ENCODE measurements at places on chromosomes 6 and 20.

- no peak overlapping the region for H3K4me3 ChIP-seq
- H3K27me3 ChIP-seq, result peaks cover 22% of the 10 kb centered on the region
- no peak overlapping the region for H3K27ac ChIP-seq
- DNase-seq, result no peak
Measured at GRCh38 chr6:37691904-37692806, 5.5 kb downstream of the MDGA1 start.

DNA sequence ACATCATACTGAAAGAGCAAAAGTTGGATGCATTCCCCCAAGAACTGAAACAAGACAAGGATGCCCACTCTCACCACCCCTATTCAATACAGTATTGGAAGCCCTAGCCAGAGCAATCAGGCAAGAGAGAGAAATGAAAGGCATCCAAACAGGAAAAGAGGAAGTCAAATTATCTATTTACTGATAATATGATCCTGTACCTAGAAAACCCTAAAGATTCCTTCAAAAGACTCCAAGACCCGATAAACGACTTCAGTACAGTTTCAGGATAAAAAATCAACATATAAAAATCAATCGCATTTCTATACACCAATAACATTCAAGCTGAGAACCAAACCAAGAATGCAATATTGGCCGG is 14.5 kb downstream of the CDK19 start:
- H3K36me3 ChIP-seq, result no peaks in the 10 kb centered on the region
- no peak overlapping the region for H3K4me3 ChIP-seq
- H3K4me1 ChIP-seq, result no peaks in the 10 kb centered on the region
- DNase-seq, result no peak

- H3K4me1 ChIP-seq, result peaks cover 53% of the 10 kb centered on the region
- H3K4me3 ChIP-seq, result no peak overlapping the region
- peak; percentile 77 for DNase-seq
- H3K36me3 ChIP-seq, result no peaks in the 10 kb centered on the region
- H3K27me3 ChIP-seq, result no peaks in the 10 kb centered on the region
- H3K27ac ChIP-seq, result peak overlapping the region; percentile 91
Measured at GRCh38 chr6:160391419-160392116, 43.4 kb downstream of the SLC22A3 start.

- H3K36me3 ChIP-seq, result no peaks in the 10 kb centered on the region
- peaks cover 21% of the 10 kb centered on the region for H3K4me1 ChIP-seq
- no peaks in the 10 kb centered on the region for H3K27me3 ChIP-seq
- no peak overlapping the region for H3K27ac ChIP-seq
Measured at GRCh38 chr6:147950623-147950987, 392.0 kb upstream of the SASH1 start.

GRCh38 chr20:49583669-49584417 is 15.9 kb upstream of the PTGIS start:
- H3K4me3 ChIP-seq, result no peak overlapping the region
- H3K27me3 ChIP-seq, result no peaks in the 10 kb centered on the region
- no peak for DNase-seq
- peaks cover 4% of the 10 kb centered on the region for H3K4me1 ChIP-seq
- H3K36me3 ChIP-seq, result no peaks in the 10 kb centered on the region

DNA sequence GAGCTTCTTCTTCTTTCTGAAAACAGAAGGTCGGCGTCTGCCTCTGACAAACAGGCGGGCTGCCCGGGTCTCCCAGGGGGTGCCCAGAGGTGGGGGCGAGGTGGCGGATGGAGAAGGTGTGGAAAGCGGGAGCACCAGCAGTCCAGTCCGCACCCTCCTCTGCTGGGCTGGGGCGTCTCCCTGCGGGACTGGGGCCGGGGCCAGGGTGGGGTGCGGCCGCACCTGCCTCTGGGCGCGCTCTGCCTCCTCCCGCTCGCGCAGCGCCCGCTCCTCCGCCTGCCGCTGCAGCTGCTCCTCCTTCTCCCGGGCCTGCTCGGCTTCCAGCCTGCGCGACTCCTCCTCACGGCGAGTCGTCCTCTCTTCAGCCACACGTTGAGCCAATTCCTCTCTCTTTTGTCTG is 71.1 kb upstream of the BCLAF1 start:
- no peak overlapping the region for H3K27ac ChIP-seq
- H3K4me3 ChIP-seq, result no peak overlapping the region
- no peak for DNase-seq
- H3K4me1 ChIP-seq, result no peaks in the 10 kb centered on the region

- H3K4me1 ChIP-seq, result no peaks in the 10 kb centered on the region
- no peaks in the 10 kb centered on the region for H3K36me3 ChIP-seq
- no peak overlapping the region for H3K27ac ChIP-seq
- H3K27me3 ChIP-seq, result peaks cover 65% of the 10 kb centered on the region
- DNase-seq, result peak; percentile 86
- H3K4me3 ChIP-seq, result no peak overlapping the region
Measured at GRCh38 chr20:63401384-63402110, 40.4 kb upstream of the CHRNA4 start.

GRCh38 chr20:1033751-1034414 is 31.8 kb upstream of the RSPO4 start:
- no peak overlapping the region for H3K4me3 ChIP-seq
- peaks cover 8% of the 10 kb centered on the region for H3K27me3 ChIP-seq
- no peaks in the 10 kb centered on the region for H3K4me1 ChIP-seq

DNA sequence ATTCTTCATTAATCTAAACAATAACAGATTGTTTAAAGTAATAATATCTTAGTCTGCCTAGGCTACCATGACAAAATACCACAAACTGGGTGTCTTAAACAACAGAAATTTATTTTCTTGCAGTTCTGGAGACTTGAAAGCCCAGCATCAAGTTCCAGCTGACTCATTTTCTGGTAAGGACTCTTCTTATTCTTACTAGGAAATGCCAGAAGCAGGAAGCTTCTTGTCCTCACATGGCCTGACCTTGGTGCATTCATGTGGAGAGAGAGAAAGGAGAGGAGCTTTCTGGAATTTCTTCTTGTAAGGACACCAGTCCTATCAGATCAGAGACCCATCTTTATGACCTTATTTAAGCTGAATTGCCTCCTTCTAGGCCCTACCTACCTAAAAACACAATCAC is 110.5 kb downstream of the ANKRD60 start:
- DNase-seq, result no peak
- no peak overlapping the region for H3K4me3 ChIP-seq
- H3K36me3 ChIP-seq, result no peaks in the 10 kb centered on the region
- peaks cover 9% of the 10 kb centered on the region for H3K4me1 ChIP-seq

DNA sequence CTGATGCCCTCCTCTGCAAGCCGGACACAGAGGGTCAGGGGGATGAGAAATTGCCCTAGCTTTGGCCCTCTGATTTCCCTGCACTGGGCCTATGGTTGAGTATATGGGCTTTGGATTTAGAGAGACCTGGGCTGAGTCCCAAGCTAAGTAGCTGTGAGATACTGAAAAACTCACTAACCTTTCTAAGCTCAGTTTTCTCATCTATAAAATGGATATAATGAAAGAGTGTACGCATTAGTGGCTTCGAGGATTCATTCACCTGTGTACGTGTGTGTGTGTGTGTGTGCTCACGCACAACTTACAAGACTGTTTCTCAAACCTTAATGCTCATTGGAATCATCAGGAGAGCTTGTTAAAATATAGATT is 12.7 kb upstream of the RBPJL start:
- no peak overlapping the region for H3K27ac ChIP-seq
- no peak for DNase-seq
- no peaks in the 10 kb centered on the region for H3K36me3 ChIP-seq
- no peaks in the 10 kb centered on the region for H3K4me1 ChIP-seq

- H3K27me3 ChIP-seq, result no peaks in the 10 kb centered on the region
- no peaks in the 10 kb centered on the region for H3K4me1 ChIP-seq
- H3K4me3 ChIP-seq, result no peak overlapping the region
Measured at GRCh38 chr20:50408526-50409364, 101.4 kb upstream of the PTPN1 start.

DNA sequence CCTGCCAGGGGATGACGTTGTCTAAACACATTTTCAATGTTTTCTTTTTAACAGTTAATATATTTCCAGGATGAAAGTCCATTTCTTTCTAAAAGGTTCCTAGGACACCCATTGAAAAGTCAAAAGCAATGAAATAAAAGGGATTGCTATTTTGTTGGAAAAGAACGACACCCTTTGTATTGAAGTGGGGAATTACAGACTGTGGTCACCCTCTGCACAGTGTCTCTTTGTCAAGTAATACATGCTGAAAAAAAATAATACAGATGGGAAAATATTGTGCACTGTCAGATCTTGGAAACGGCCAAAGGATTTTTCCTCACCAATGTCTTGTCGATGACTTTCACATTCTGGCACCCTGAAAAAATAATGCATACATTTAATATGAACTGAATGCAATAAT is 56.9 kb downstream of the HAO1 start:
- no peak overlapping the region for H3K27ac ChIP-seq
- no peak overlapping the region for H3K4me3 ChIP-seq
- H3K27me3 ChIP-seq, result no peaks in the 10 kb centered on the region
- DNase-seq, result no peak

- H3K4me3 ChIP-seq, result no peak overlapping the region
- no peaks in the 10 kb centered on the region for H3K27me3 ChIP-seq
- H3K4me1 ChIP-seq, result no peaks in the 10 kb centered on the region
- H3K27ac ChIP-seq, result no peak overlapping the region
- H3K36me3 ChIP-seq, result no peaks in the 10 kb centered on the region
Measured at GRCh38 chr6:133553652-133554051, 312.5 kb downstream of the EYA4 start.

DNA sequence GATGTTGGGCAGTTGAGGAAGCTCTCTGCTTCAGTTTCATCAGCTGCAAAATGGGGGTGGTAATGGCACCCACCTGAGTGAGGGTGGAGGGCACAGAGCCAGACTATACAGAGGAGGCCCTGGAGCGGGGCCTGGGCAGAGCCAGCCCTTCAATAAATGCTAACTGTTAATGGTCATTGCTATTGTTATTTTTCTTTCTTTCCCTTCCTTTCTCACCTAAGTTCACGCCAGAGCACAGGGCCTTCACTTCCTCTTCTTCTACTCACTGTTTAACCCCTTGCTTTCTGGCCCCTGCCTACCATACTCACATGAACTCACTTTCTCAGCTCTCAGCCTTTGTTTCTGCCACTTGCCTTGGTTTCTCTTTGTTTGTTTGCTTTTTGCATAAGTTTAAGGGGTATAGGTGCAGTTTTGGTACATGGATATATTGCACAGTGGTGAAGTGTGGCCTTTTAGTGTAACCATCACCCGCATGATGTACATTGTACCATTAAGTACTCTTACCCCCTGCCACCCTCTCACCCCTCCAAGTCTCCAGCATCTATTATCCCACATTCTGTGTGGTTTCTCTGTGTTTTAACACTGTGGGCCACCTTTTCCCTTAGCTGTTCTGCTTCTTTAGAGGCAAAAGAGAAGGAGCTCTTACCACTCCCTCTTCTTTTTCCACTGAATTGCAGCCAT is 7.5 kb upstream of the RREB1 start:
- no peaks in the 10 kb centered on the region for H3K4me1 ChIP-seq
- no peak for DNase-seq
- H3K36me3 ChIP-seq, result no peaks in the 10 kb centered on the region
- H3K4me3 ChIP-seq, result no peak overlapping the region
- no peaks in the 10 kb centered on the region for H3K27me3 ChIP-seq
- H3K27ac ChIP-seq, result no peak overlapping the region

GRCh38 chr6:109493865-109494264 is 10.8 kb upstream of the ZBTB24 start:
- H3K4me1 ChIP-seq, result no peaks in the 10 kb centered on the region
- H3K4me3 ChIP-seq, result no peak overlapping the region
- H3K36me3 ChIP-seq, result no peaks in the 10 kb centered on the region
- no peak for DNase-seq

- H3K36me3 ChIP-seq, result no peaks in the 10 kb centered on the region
- DNase-seq, result no peak
- no peaks in the 10 kb centered on the region for H3K27me3 ChIP-seq
Measured at GRCh38 chr6:2274981-2275891, 29.8 kb upstream of the GMDS start.

GRCh38 chr20:17822039-17822438 is 122.3 kb downstream of the BANF2 start:
- DNase-seq, result no peak
- no peaks in the 10 kb centered on the region for H3K36me3 ChIP-seq
- no peaks in the 10 kb centered on the region for H3K27me3 ChIP-seq
- H3K4me1 ChIP-seq, result no peaks in the 10 kb centered on the region
- H3K4me3 ChIP-seq, result no peak overlapping the region
- no peak overlapping the region for H3K27ac ChIP-seq

GRCh38 chr6:153539602-153540001 is 408.5 kb upstream of the RGS17 start:
- no peaks in the 10 kb centered on the region for H3K4me1 ChIP-seq
- DNase-seq, result no peak
- no peaks in the 10 kb centered on the region for H3K27me3 ChIP-seq
- H3K4me3 ChIP-seq, result no peak overlapping the region

GRCh38 chr20:51014797-51015722 is 7.8 kb downstream of the KCNG1 start:
- H3K4me1 ChIP-seq, result peaks cover 3% of the 10 kb centered on the region
- no peak for DNase-seq
- H3K27me3 ChIP-seq, result no peaks in the 10 kb centered on the region
- no peak overlapping the region for H3K4me3 ChIP-seq

GRCh38 chr6:5466281-5467136 is 205.2 kb downstream of the FARS2 start:
- no peaks in the 10 kb centered on the region for H3K27me3 ChIP-seq
- H3K36me3 ChIP-seq, result no peaks in the 10 kb centered on the region
- H3K4me1 ChIP-seq, result no peaks in the 10 kb centered on the region
- H3K27ac ChIP-seq, result no peak overlapping the region
- H3K4me3 ChIP-seq, result no peak overlapping the region
- no peak for DNase-seq

- H3K4me1 ChIP-seq, result no peaks in the 10 kb centered on the region
- no peaks in the 10 kb centered on the region for H3K27me3 ChIP-seq
- no peak overlapping the region for H3K27ac ChIP-seq
Measured at GRCh38 chr6:166026586-166027126, 141.0 kb downstream of the TBXT start.

GRCh38 chr20:49245921-49246740 is 26.9 kb downstream of the DDX27 start:
- DNase-seq, result no peak
- H3K27me3 ChIP-seq, result no peaks in the 10 kb centered on the region
- no peak overlapping the region for H3K27ac ChIP-seq
- H3K4me1 ChIP-seq, result no peaks in the 10 kb centered on the region
- no peak overlapping the region for H3K4me3 ChIP-seq
- peaks cover 99% of the 10 kb centered on the region for H3K36me3 ChIP-seq
